ENCODE measurements at places on chromosomes 7 and 10. TPM values are rescaled to one million over a fixed set of nuclear protein-coding genes. Genes with fewer than 3 reads are reported as not detected.

- DNase-seq, result no peak
Observed at GRCh38 chr10:124701881-124702656, 42.1 kb downstream of the FAM53B start.

DNA sequence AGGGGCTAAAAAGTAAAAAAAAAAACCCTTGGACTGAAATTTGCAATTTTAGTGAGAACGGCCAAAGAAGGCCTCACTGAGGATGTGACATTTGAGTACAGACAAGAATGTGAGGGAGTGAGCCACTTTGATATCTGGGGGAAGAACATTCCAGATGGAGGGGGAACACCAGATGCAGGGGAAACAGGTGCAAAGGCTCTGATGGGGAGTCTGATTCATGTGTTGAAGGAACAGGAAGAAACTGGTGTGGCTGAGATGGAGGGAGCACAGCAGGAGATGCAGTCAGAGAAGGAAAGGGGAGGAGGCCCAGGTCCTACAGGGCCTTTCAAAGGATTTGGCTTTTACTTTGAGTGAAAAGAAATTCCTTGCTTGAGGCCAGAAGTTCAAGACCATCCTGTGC lies 615.7 kb upstream of the NRP1 start:
- DNase-seq, result no peak

GRCh38 chr7:84387595-84387994 lies 193.0 kb upstream of the SEMA3A start:
- no peak for DNase-seq

DNA sequence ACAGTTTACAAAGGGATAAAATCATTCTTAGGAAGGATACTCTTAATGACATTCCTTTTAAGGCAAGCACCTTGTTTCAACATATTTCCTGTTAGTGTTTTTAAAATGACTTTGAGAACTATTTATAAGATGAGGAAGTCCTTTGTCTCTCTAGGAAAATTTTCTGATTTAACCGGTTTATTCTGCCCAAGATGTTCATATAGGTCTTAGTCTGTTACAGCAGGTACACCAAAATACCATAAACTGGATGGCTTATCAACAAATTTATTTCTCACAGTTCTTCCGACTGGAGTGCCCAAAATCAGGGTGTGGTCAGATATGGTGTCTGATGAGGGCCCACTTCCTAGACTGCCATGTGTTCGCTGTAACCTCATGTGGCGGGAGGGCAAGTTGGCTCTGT lies 77.9 kb downstream of the GSAP start:
- no peak for DNase-seq

- DNase-seq, result no peak
Observed at GRCh38 chr7:42208572-42208971, 28.4 kb downstream of the GLI3 start.

- DNase-seq, result no peak
Observed at GRCh38 chr10:49435225-49435624, 39.3 kb upstream of the DRGX start.

DNA sequence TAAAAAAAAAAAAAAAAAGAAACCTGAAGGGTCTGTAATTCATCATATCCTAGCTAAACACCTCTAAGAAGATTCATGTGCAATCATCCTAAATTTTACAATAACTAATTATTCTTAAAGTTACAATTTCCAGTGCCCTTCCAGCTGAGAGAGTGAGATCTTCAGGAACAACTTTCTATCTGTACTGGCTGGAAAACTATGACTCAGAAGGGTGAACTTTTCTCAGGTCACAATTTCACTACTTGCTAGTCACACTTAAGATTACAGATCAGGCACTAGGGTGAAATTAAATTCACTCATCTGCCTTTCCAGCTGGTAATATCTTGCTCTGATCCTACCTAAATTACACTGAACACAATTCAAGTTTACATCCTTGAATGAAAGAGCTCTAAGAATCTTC lies 158.8 kb downstream of the ANK3 start:
- DNase-seq, result no peak

DNA sequence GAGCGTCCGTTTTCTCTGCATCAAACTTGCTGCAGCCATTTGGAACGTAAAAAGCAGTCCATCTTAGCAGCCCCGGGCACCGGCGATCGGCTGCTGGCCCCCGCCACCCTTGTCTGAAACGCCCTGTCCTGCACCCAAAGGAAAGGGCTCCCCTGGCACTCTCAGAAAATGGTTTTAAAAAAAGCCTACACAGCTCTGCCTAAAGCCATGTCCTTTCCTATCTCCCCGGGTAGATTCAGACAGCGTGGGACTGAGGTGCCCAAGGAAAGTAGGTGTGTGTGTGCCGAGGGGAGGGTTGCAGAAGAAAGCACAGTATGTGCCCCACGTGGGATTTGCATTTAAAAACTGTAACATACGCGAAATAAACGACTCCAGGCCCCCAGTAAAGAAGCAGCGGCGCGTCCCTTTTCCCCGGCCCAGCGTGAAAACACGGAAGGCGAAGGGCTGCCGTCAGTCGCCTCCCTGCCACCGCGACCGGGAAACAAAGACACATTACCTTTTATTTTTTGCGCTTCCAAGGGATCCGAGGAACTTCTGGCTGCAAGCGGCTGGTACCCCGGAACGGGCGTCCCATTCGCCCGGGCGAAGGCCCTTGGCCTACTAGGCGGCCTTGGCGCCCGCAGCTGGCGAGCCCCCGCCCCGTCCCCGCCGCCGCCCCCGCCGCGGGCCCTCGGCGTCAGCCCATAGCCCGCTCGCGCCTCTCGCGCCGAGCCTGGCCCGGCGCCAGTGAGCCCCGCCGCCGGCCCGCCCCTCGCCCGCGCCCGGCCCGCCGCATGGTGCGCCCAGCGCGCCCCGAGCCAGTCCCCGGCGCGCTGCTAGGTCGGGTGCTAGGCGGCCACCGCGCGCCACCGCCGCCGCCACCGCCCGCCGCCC lies 304.6 kb downstream of the PRPF18 start:
- no peak for DNase-seq

GRCh38 chr10:128187788-128188185 lies 61.6 kb upstream of the MKI67 start:
- no peak for DNase-seq

GRCh38 chr7:138895679-138896078 lies 85.5 kb downstream of the KIAA1549 start:
- no peak for DNase-seq

DNA sequence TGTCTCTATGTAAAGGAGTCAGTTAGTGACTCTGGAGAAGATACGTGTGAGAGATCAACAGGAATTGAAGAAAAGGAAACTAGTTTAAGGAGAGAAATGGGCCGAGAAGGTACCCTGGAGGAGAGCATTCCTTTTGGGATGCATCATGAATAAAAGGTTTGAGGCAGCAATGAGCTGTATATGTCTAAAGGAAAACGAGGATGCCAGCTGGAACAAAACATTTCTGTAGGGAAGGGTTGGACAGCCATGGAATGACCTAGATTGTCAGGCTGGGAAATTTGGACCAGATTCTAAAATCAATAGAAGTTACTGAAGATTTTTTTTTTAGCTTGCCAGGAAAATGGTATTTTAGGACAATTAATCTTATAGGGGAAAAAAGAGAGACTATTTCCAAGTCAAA lies 17.2 kb upstream of the MPP7 start:
- DNase-seq, result no peak

- no peak for DNase-seq
Observed at GRCh38 chr10:24716295-24716694, 7.4 kb downstream of the ARHGAP21 start.

GRCh38 chr7:14666913-14667312 lies 235.6 kb downstream of the DGKB start:
- DNase-seq, result no peak

GRCh38 chr10:10600004-10600403 lies 417.7 kb upstream of the CELF2 start:
- no peak for DNase-seq

DNA sequence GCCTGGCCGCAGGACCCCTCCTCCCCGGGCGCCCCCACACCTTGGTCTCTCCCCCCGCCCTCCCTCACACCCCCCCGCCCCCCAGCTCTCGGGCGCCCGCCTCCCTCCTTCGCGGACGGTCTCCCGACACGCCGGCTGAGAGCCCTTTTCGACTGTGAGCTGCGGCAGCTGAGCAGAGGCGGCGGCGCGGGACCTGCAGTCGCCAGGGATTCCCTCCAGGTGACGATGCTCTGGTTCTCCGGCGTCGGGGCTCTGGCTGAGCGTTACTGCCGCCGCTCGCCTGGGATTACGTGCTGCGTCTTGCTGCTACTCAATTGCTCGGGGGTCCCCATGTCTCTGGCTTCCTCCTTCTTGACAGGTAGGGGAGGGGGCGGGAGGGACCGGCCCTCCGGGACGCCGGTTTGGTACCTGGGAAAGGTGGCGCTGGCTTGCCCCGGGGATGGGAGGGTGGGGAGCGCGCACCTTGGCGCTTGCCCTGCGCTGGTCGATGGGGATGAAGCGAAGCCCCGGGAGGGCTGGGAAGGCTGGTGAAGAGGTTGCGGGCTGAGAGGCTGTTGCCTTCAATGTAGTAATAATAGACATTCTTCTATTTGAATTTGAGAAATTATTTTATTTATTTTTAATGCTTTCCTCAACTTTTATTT lies at the start of gene BMPER:
Gene BMPER, plus strand, starts transcription at position 151 of the 644 bp plus-strand sequence. Its CDS starts 75 bp downstream, at position 226.
- no peak for DNase-seq

- no peak for DNase-seq
Observed at GRCh38 chr10:131760416-131761166, 140.2 kb upstream of the PPP2R2D start.

GRCh38 chr7:69871213-69871885 lies 273.1 kb downstream of the AUTS2 start:
- no peak for DNase-seq

DNA sequence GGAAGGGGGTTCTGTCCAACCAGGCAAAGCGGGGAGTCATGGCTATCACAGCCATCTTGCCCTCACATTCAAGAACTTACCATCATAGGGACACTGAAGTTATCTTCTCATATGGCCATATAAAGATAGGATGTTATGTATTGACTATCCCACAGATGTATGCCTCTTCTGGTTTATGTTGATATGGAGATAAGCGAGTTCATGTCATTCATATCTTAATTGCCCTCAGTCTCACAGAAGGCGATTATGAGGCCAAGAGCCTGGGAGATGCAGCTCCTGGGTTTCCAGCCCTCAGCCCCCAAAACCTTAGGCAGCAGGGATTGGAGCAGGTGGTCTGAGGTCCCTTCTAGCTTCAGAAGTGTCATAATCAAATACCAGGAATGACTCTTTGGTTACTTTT lies 8.5 kb upstream of the ANKRD61 start:
- no peak for DNase-seq

GRCh38 chr7:45888993-45889366 lies 692 bp downstream of the IGFBP1 start:
- DNase-seq, result no peak

Gene SH2B2
- total RNA-seq, result 11.8 TPM

Gene FGFR2
- total RNA-seq, result 19.7 TPM

Gene CFTR
- not detected for total RNA-seq

Gene ZNF485
- total RNA-seq, result 5.8 TPM

Gene ANXA7
- total RNA-seq, result 105 TPM

Gene SCART1
- total RNA-seq, result 3.7 TPM

Gene SLC13A1
- not detected for total RNA-seq

Gene SH2D4B
- total RNA-seq, result 0.22 TPM

Gene CRHR2
- total RNA-seq, result not detected

Gene PALD1
- total RNA-seq, result 33.1 TPM

Gene RSPH10B2
- total RNA-seq, result 0.37 TPM

Gene OR6V1
- not detected for total RNA-seq

Gene ABCB1
- 1.8 TPM for total RNA-seq

Gene DPYSL4
- 5.4 TPM for total RNA-seq

All from HCT116 (cell line).